ENCODE measurements at places on chromosomes 16 and 17. TPM values are rescaled to one million over a fixed set of nuclear protein-coding genes. Genes with fewer than 3 reads are reported as not detected.
A peak's percentile ranks its signal among the peaks of the same experiment; 100 is the strongest.

AATF gene
- total RNA-seq, result 106 TPM

CBFA2T3 gene
- total RNA-seq, result not detected

- peak; percentile 6 for DNase-seq
Observed at GRCh38 chr16:27840311-27841060, 223.0 kb downstream of the GSG1L start.

GRCh38 chr17:46108120-46108519, 85.1 kb downstream of the KANSL1 start:
- no peak for DNase-seq

- no peak for DNase-seq
Observed at GRCh38 chr17:67088639-67089038, 44.3 kb downstream of the CACNG1 start.

DNA sequence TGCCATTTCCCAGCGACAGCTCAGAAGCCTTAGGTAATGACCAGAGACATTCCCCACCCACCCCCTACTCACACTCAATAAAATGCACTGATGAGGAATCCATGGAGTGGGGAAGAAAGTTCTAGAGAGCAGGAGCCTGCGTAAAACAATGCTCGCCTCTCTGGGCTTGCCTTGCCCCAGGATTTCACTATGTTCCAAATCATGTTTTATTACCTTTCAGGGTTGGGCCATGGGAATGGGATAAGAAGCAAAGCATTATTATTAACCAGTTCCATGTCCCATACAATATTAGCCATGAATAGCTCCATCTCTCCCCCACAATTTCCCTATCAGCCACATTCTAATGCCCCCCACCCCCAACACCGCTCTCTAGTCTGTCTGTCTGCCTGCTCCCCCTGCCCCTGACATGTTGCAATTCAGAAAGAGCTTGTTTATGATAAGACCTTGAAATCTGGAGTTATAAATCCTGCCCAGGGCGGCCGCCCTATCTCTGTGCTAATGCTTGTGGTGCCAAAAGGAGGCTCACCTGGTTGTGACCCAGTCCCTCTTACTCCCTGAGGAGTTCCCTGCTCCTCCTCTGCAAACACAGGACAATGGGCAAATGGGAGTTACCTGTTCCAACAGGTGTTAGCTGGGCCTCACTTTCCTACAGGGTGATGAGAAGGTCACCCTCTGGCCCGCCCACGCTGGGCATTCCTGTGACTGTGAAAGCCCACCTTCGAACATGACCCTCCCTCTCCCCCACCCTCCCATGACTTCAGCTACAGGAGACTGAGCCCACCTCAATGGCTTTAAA, 28.0 kb upstream of the DDX52 start:
- no peak for DNase-seq
